IMR-90 (cell line): ENCODE measurements at places on chromosomes 6 and 20. TPM values are rescaled to one million over a fixed set of nuclear protein-coding genes. Genes with fewer than 3 reads are reported as not detected.

DNA sequence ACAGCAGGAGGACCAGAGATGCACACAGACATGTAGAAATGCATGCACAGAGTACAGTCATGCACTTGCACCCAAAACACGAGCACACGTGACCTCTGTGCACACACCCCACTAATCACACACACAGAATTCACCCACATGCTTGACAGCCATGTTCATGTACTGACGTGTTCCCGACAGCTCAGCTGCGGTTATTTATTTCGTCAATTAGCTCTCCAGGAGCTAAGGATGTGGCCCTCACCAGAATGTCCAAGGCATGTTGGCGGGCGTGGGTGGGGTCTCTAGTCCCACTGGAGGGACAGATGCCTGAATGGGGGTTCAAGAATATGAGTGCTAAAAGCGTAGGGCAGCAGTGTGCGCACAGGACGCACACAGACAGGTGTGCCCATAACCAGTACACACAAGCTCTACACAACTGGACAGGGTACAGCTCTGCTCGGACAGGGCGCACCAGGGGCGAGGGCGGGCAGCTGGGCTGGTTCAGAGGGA, 571 bp upstream of the PRPF6 start:
- no peak for DNase-seq

REM1 gene
- total RNA-seq, result not detected in 2 replicates

DNA sequence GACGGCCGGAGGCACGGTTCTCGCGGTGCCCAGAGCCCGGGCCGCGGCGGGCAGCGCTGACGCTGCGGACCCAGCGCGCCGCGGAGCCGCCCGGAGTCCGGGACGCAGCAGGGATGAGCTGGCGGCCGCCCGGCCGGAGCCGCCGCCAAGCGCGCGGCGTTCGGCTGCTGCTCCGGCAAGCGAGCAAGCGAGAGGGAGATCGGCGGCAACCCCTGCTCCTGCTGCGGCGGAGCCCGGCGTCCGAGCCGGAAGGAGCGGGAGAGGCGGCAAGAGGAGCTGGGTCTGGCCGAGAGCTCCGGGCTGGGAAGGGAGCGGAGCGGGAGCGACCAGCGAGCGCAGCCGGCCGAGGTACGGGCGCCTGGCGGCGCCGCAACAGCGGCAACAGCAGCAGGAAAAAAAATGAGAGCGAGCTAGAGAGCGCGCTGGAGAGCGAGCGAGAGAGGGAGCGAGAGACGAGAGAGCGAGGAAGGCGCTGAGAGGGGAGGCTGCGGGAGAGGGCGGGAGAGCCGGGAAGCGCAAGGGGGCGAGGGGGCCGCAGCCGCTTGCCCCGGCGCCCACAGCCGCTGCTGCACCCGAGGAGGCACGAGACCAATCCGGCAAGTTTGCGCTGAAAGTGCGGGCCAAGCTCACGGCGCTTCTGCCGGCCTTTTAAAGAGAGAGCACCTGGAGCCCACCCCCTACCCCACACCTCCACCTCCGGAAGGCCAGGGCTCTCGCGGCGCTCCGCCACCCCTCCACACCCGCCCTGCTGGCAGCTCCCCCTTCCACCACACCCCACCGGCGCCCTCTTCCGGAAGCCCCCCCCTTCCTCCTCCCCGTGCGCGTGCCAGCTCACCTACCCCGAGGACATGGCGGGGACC, 496 bp downstream of the GRM4 start:
- DNase-seq, result peak; percentile 46

- DNase-seq, result peak; percentile 34
These were observed 571 bp downstream of the ITCH start for GRCh38 chr20:34363465-34364222.

C6orf163 gene
- total RNA-seq, result 0.90 and 1.7 TPM in 2 replicates

CAGE1 gene
- total RNA-seq, result under 0.01 TPM in 1 of 2 replicates, not detected in the other

- peak; percentile 31 for DNase-seq
These were observed 129.5 kb downstream of the MMUT start for GRCh38 chr6:49333345-49334125.

- no peak for DNase-seq
These were observed 153.6 kb downstream of the FOXA2 start for GRCh38 chr20:22430746-22431168.

- peak; percentile 58 for DNase-seq
These were observed 16.5 kb downstream of the IGF2R start for GRCh38 chr6:159985296-159985945.

GRCh38 chr6:157323966-157324300, 614 bp upstream of the TMEM242 start:
- peak; percentile 81 for DNase-seq

CENPB gene
- 59.1 and 72.2 TPM in 2 replicates for total RNA-seq

GRM1 gene
- not detected in 2 replicates for total RNA-seq

KIF3B gene
- total RNA-seq, result 25.3 and 28.1 TPM in 2 replicates

DNA sequence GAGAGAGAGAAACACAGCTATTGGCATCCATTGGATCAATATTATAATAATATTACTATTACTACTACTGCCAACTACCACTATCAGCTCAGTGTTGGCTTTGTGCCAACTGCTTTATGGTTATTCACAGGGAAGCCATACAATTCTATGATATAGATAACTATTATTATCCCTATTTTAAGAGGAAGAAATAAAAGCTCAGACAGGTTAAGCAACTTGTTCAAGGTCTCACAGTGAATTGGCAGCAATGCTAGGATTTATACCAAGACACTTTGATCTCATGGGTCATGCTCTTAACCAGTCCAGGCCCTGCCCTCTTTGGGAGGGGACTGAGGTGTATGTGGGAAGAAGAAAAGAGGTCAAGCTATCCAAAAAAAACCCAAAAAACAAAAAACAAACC, 82.0 kb upstream of the TRAF3IP2 start:
- no peak for DNase-seq

ZSCAN31 gene
- 4.2 and 4.7 TPM in 2 replicates for total RNA-seq

GRCh38 chr6:13988049-13988738, 63.4 kb downstream of the RNF182 start:
- DNase-seq, result no peak

DNA sequence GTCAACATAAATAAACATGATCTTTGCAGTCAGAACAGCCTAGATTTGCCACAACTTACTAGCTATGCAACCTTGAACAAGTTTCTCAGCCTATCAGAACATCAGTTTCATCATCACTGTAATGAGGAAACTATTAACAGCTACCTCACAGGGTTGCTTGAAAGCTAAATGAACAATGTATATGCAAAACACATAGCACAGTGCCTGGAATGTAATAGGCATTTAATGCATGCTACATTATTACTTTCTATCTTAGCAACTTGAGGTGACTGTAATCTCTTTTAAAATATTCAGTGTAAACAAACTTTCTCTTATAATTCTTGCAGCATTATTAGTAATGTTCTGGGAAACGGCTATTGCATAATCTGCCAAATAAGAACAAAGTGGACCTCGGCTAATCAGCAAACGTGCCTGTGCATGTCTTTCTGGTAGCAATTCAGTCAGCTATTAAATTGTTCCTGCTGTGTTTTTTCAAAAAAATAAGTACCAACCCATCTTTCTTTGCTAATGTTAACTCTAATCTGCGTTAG, 61.5 kb downstream of the SYNE1 start:
- DNase-seq, result peak; percentile 49

HTR1B gene
- under 0.01 and 0.36 TPM in 2 replicates for total RNA-seq

DNA sequence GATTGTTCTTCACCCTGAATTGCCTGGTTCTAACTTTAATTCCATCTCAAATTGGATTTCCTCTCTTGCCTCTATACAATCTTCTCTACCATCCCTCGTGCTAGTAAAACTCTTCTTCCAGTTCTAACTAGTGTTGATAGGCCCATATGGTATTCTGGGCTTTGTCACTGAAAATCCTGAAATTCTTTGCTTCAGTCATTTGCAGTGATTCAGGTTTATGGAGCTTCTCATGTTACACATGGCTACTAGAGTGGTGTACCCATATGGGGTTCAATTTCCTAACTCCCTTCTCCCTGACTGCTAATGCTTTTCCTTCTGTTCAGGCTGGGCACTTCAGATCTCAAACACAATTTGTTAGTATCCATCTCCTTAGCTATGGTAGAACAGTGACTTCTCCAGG, 956.6 kb downstream of the KIF16B start:
- DNase-seq, result peak; percentile 28

TDRD6 gene
- total RNA-seq, result not detected in 2 replicates

UBE2C gene
- total RNA-seq, result 43.4 and 43.6 TPM in 2 replicates

GRCh38 chr20:47278907-47279348, 77.6 kb downstream of the ZMYND8 start:
- DNase-seq, result peak; percentile 26

GRCh38 chr20:2917266-2917665, 44.0 kb downstream of the PTPRA start:
- DNase-seq, result no peak

DNA sequence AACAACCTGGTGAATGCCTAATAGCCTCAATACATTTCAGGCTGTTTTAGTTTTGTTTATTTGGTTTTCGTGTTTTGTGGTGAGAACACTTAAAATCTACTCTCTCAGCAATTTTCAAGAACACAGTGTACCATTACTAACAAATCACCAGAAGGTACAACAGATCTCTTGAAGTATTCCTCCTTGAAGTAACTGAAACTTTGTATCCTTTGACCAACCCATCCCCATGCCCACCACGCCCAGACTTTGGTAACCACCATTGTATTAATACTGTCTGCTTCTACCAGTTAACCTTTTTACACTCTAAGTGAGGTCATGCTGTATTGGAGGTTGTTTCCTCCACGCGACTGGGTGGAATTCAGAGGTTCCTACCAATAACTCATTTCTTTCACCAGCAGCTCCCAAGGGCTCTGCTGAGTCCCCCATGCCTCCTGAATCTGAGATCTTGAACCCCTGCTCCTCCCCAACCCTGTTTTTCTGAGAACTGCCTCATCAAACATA, 5.7 kb upstream of the TRIM40 start:
- no peak for DNase-seq

DNA sequence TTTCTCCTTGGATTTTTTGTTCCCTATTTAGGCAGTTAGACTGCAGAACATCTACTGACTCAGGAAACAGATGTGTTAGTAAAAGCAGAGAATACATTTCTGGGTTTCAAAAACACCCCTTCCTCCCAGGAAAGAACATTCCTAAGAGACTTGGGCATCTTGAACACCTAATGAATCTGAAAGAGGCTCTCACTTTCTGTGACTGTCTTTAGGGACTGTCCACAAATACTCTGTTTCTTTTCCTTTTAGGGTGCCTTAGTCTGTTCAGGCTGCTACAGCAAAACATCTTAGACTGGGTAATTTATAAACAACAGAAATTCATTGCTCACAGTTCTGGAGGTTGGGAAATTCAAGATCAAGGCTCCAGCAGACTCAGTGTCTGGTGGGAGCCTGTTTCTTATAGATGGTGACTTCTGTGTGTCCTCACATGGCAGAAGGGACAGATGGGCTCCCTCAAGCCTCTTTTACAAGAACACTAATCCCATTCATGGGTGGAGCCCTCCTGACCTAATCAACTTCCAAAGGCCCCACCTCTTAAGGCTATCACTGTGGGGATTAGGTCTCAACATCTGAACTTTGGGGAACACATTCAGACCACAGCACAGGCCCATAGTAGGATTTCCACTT, 19.4 kb upstream of the CCN5 start:
- peak; percentile 85 for DNase-seq

DNA sequence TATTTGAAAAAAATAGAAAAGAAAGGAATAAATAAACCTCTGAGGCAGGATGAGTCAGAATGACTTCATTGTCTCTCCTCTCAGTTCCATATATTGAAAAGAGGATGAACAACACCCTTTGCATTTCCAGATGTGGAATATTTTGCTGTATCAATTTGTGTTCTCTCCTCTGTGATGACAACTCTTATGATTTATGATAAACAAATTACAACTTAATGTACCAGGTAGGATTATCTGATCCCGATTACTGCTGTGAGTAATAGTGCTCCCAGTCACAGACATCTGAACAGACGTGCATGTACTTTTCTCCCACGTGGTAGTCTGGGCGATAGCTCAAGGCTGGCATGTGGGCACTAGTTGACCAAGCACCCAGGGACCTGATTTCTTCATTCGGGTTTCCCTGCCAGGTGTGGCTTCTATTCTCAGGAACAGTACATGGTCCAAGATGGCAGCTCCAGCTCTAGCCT, 142.1 kb upstream of the SULF2 start:
- peak; percentile 21 for DNase-seq

DNA sequence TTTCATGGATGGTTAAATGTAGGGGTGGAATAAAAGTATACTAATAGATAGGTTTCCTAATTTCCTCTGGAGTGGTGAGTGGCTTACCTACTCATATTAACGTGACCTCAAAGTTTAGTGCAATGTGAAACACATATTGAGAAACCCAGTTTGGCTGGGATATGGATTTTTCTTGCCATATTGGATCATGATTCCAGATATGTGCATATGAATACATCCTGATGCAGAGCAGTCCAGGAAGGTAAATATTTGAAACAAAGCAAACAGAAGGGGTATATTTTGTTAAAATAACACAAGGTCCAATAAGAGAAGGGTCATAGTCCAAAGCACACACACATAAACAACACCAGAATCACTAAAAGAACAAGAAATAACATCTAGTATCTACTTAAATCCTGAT, 608.1 kb downstream of the PKHD1 start:
- DNase-seq, result no peak

GRCh38 chr20:19079536-19080299, 132.7 kb upstream of the SLC24A3 start:
- peak; percentile 9 for DNase-seq

- no peak for DNase-seq
These were observed 67.8 kb upstream of the ANKEF1 start for GRCh38 chr20:9966966-9967365.

DNA sequence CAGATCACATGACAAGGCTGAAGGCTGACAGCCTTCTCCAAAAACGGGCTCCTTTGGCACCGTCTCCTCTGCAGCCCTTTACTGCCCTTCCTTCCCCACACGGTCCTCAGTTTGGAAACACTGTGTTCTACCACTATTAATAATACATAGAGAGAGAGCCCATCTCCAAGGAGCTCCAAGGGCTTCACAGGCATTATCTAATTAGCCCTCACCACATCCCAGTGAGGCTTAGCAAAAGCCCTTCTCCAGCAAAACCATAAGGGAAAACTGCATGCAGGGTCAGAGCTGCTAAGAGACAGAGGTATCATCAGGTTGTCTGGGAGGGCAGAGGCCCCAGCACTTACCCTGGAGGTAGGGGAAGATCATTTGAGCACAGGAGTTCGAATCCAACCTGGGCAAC, 169.3 kb upstream of the JARID2 start:
- no peak for DNase-seq

DNA sequence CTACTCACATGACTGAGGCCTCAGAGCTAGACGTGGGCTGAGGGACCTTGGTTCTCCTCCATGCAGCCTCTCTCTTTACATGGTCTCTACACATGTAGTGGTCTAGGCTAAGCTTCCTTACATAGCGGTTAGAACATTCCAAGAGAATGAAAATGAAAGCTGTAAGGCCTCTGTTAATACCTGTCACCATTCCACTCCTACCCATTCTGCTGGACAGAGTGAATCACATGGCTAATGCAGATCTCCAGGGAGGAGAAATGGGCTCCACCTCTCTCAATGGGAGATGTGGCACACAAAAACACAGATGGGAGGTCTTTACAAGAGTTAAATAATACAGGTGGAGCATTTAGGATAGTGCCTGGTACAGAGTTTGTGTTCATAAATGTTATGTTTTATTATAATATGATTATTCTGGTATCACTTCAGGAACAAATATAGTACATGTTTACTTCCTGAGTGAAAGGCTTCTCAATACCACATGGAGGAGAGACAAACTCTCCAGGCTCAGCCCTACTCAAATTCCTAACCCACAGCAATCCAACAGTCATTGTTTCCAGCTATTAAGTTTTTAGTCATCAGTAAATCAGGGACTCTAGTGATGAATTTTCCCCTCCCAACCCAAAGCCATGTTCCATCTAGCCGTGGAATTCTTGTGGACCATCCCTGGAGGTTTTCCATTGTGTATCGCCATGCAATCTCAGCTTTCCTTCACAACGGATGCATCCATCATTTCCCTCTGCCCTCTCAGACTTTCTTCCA, 57.9 kb downstream of the ISM1 start:
- DNase-seq, result no peak
